GM04504 (cell line): ENCODE measurements at places on chromosomes 2 and 18.

DNA sequence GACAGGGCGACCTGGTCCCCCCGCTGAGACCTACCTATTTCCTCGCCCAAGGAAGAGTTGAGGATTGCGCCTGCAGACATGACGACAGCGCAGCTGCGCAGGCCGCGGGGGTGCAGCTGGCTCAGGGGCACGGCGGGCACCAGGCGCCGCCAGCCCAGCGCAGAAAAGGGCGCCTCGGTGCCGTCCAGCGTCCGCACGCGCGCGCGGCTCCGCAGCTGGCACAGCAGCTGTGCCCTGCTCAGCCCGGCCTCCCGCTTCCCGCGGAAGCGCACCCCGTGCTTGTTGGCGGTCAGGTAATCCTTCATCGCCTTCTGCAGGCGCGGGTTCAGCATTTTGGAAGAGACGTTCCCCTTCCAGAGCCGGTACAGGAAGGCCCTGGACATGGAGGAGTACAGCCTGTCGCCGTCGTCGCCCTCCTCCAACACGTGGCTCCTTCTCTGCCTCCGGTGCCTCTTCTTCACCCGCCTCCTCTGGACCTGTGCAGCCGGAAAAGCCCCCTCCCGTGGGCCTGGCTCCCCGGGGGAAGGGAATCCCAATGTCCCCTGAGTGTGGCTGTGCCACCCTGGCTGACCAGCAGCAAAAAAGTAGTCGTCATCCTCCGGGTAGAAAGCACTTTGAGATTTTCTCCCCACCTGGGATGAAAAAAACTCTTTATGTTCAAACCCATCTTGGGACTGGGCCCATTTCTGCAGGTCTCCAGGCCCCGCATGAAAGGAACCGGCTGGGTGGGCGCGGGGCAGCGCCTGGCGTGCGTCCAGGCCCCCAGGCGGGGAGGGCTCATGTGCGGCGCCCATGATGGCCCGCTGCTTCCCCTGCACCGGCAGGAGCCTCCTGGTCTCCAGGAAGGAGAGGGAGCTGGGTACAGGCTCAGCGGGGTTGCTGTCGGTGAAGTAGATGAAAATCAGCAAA, 42.7 kb downstream of the ST6GAL2 start:
- no peak for DNase-seq

- no peak for DNase-seq
These were observed 634.6 kb upstream of the SLC39A10 start for GRCh38 chr2:195022508-195022830.

DNA sequence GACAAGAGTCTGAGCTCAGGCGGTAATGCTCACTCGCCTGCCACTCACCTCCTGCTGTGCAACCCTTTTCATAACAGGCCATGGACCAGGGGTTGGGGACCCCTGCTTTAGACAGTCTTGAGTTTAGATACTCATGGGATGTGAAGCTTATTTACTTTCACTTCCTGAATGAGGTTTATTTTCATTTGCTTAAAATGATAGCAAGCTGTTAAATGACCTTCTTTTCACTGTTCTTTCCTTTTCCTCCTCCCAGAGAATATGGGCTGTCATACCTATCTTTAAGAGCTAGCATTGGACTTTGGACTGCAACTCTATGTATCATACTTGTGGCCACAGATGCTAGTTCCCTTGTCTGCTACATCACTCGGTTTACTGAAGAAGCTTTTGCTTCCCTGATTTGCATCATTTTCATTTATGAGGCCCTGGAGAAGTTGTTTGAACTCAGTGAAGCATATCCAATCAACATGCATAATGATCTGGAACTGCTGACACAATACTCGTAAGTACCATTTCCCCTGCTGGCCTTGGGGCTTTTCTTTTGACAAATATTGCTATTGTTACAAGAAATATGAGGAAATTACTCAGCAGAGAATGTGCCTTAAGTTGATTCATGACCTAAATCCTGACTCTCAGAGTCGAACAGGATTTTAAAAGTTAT, 168.5 kb downstream of the DPP4 start:
- peak; percentile 10 for DNase-seq

DNA sequence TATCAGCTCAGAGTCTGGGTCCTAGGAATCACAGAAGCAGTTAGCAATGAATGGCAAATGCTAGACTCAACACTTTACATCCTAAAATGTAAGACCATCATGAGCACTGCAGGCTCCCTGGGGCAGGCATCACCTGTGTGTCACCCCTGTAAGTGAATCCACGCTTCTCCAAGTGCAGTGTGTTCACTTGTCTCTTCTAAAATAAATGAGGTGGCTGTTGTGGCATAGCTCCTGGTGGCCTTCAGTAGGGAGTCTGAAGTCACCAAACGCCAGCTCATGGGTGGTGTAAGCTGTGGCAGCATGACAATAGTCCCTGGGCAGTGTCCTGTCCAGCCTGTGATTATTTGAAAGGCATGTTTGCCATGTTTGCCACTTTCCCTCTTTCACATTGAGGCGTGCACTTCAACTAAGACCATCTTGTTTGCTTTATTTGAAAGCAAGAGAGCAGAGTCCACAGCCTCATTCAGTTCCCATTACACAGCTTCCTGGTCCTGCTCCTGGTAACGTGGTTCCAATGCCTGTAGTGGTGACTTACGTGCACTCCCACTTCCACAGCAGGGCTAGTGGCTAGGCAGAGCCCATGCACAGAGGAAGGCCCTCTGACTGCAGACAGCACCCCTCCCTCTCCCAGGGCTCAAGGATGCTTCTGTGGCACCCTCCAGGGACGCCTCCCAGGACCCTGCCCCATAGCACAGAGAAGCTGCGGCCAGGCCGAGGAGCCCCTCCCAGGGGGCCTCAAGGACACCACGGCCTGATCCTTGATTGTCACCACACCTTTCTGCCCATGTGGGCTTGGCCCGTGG, 24.3 kb downstream of the COA5 start:
- no peak for DNase-seq

GRCh38 chr2:63651356-63651755, 62.6 kb downstream of the MDH1 start:
- DNase-seq, result no peak

DNA sequence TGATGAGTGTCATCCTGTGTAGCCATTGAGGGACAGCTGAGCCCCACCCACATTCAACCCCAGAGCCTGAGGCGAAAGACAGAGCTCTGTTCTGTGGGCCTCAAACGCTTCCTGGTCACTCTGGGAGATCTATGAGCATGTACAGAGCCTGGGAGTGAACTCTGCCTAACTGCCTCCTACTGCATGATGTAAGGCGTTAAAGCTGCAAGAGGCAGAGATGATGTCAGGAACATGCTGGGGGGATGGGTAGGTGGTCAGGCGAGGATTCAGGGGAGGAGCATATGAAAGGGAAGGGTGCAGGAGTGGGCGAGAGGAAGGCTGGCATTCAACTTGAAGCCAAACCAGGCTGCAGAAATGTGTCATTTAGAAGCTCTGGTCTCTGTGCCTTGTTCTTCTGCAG, 181.0 kb downstream of the TFCP2L1 start:
- DNase-seq, result no peak

GRCh38 chr2:181273986-181274385, 183.2 kb upstream of the ITGA4 start:
- DNase-seq, result peak; percentile 13

- no peak for DNase-seq
These were observed 171.8 kb upstream of the KLF7 start for GRCh38 chr2:207337234-207338219.
